ENCODE measurements at places on chromosomes 12 and 14.

- DNase-seq, result no peak
These were observed 190.0 kb upstream of the BMP4 start for GRCh38 chr14:54146601-54147000.

- no peak for DNase-seq
These were observed 435.8 kb downstream of the NRXN3 start for GRCh38 chr14:78605897-78606500.

GRCh38 chr12:65123435-65124063, 2.4 kb upstream of the WIF1 start:
- peak; percentile 8 for DNase-seq

DNA sequence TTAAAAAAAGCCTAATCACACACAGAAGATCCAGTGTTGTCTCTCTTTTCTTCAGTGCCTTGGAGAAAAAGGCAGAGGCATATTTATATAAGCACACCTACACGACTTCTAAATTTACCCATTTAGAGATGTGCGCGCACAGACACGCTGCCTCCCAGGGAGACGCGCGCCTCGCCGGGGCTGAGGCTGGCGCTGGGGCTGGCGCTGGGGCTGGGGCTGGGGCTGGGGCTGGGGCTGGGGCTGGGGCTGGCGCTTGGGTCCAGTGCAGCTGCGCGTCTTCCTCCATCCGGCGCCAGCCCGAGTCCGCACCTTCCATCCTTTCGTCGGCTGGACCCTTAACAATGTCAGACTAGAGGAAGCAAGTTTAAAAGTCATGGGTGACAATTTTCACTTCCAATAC, 118.4 kb upstream of the ARID2 start:
- no peak for DNase-seq

- no peak for DNase-seq
These were observed 2.4 kb upstream of the OR4K5 start for GRCh38 chr14:19917955-19918518.

GRCh38 chr12:58283553-58283952, 342.2 kb downstream of the ATP23 start:
- no peak for DNase-seq

- no peak for DNase-seq
These were observed 33.7 kb downstream of the PRKD1 start for GRCh38 chr14:29893989-29894388.

- no peak for DNase-seq
These were observed 136.9 kb downstream of the SCARB1 start for GRCh38 chr12:124726596-124727263.

- no peak for DNase-seq
These were observed 363.1 kb upstream of the STXBP6 start for GRCh38 chr14:25412998-25413397.

DNA sequence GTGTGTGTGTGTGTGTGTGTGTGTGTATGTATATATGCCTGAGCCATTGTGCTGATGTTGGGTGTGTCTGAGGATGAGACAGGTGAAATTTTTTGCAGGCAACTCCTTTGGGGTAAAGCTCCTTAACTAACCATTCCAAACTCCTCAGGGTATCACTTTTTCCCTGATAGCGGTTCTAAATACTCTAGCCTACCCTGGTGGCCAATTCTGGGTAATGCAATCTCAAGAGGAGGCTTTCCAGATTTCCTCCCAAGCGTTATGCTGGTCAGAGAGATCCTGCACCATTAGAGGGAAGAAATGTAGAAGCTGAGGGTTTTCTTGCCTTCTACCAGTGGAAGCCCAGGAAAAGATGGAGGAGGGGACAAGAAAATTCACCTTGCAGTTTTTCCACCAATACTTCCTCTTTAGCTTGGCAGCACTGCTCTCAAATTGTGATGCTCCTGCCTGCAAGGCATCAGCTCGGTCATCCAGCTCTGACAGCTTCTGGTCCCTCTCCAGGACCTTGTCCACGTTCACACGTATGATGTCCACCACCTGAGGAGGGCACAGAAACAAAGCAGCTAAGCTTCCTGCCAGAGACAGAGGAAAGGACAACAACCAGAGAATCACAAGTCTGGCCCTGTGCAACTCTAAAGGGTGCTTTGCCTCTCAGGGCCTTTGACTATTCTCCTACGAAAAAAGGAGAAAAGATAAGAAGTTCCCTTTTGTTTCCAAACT, 4.9 kb downstream of the VAMP1 start:
- DNase-seq, result peak; percentile 68

GRCh38 chr14:53946404-53947093, 10.1 kb downstream of the BMP4 start:
- DNase-seq, result no peak

- no peak for DNase-seq
These were observed 29.2 kb downstream of the DIP2B start for GRCh38 chr12:50533971-50534370.

DNA sequence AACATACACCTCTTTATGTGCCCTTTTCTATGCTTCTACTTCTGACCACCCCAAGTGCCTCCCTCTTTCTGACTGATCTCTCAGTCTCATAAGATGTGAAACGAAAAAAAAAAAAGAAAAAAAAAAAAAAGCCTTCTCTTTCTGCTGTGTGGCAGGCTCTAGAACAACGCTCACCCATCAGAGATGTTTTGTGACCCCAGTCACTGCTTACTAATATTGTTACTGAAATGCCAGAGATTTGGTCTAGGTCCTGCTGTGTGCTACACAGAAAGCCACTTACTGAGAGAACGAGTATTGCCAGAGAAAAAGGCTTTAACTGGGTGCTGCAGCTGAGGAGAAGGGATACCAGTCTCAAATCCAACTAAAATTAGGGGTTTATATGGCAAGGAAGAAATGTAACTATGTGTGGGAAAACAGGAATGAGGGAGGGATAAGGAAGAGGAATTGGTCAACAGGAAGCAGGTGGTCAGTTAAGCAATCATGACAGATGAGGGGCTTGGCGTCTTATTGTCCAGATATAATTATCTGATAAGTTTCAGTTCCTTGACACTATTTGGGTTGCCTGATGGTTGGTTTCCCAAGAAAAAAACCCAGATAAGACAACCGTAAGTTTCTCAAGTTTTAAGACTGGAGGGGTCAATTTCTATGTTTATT, 149.0 kb downstream of the NAV3 start:
- no peak for DNase-seq

GRCh38 chr14:77195766-77196165, 14.2 kb downstream of the TMEM63C start:
- no peak for DNase-seq

GRCh38 chr14:66114071-66114470, 372.1 kb upstream of the CCDC196 start:
- no peak for DNase-seq

- DNase-seq, result no peak
These were observed 96.4 kb downstream of the RIN3 start for GRCh38 chr14:92609955-92610354.

DNA sequence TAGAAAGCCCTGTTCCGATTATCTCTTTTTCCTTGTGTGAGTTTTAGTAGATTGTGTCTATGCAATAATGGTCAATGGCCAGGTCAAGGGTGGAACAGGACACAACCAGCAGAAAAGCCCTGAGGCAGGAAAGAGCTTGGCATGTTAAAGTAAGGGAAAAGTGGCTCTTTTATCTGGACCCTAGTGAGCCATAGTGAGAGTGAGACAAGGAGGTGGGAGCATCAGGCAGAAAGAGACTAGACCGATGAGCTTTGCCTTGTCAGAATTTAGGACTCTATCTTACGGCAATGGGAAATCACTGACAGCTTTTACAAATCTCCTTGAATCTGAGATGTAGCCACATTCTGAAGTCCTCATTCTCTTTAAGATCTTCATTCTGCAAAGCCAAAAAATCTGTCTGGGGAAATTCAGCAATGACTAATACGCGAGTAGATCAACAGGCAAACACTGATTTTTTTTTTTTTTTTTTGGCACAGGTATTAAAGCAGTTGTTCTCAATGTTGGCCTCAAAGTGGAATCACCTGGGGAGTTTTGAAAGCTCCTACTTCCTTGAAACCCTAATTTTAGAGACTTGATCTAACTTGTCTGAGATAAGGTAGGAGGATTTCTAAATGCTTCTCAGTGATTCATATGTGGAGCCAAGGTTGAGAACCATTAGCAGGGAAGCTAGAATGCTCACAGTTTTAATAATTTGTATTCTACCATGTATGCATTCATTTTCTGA, 33.9 kb downstream of the TMEM19 start:
- DNase-seq, result no peak

DNA sequence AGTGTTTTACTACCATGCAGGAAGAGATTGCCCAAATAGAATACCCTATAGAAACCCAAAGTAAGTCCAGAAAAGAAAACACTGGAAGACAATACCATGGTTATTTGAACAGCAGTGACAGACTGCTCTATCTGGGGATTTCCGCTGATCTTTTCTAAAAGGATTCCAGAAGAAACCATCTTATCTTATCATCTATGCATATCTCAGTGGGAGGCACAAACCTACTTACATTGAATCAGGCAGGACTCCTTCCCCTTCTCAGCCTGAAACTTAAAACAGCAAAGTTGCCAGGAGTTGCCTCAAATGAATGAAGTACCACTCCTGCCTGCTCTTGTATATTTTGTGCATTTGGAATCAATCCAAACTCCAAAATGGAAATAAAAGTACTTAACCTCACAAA, 56.7 kb upstream of the NR2C1 start:
- DNase-seq, result no peak

DNA sequence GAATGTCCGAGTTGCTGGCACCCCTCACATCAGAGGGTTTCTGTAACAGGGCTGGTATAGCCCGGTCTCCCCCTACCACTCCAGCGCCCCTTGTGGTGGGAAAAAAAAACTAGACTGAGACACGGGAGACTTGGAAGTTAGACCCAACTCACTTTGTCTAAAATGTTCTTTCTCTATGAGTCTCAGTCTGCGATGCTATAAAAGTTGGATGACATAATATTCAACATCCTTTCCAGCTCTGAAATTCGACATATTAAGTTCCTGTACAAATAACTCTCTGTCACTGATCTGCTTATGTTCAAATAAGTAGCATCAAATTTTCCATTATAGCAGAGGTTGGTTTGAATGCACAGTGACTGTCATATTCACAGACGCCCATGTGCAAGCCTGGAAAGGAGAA, 25.7 kb upstream of the TC2N start:
- peak; percentile 35 for DNase-seq

GRCh38 chr12:132389026-132389425, 59.6 kb upstream of the GALNT9 start:
- no peak for DNase-seq

DNA sequence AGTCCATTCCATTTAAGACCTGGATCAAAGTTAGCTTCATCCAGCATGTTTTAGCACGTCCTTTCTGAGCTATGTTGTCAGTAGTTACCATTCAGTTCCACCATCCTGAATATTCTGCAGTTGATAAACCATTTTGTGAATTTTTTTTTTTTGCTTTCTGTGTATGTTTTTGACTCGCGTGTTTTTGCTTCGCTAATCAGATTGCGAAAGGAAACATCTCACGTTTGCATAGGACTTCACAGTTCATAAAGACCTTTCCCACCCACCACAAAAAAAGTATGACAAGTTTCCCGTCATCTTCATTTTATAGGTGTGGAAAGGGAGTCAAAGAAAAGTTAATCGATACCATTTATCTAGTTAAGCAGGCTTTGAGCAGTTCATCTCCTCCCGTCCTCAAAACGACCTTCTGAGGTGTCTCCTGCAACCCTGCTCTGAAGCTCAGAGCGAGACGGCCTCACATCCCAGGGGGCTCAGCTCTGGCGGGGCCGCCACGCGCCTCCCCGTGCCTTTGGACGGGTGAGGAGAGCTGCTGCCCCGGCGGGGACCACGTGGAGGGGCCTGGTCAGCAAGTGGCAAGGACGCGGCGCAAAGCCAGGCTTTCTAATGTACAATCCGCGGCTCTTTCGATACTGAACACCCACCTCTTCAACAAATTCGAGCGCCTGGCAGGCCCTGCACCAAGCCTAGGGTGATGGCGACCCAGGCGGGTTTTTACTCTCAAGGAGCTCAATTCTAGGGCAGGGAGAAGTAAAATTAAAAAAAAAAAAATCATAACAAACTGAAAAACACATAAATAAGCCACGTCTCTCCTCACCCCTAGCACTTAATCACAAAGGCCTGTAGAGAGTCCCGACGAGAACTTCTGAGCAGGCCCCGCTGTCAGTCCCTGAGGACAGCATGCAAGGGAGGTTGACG, 988 bp upstream of the TMEM263 start:
- no peak for DNase-seq

DNA sequence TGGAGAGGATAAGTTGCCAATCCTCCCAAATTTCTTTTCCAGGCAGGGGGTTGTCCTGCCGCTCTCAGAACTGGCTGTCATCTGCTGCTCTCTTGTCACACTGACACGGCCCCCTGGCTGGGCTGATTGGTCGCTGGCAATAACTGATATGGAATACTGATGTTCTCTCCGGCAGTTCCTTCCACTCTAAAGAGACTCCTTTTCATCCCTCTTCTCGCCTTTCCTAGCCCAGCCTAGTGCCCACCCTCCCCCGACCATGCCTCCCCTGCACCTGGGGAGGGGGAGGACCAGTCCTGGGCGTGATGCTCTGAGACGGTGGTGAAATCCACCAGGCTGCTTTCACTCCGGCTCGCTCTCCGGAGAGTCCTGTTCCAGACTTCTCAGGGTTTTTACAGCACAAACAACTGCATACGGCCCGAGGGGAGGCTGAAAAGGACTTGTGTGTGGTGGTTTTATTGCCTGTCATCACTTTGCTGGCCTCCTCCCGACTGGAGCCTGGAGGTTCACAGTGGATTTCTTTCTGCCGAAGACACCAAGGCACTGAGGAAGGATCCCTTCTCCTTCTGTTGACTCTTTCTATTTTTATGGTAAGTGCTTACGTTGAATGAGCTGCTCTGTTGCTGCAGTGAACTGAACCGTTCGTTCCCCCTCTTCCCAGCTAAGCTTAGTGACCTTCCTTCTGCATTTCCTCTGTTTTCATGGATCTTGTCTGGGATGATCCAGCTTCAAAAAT, at the start of gene ANO4:
Gene ANO4 (plus strand): TSS at position 336 of the 733 bp plus-strand sequence. CDS start 107,010 bp downstream, outside the sequence.
- DNase-seq, result no peak

DNA sequence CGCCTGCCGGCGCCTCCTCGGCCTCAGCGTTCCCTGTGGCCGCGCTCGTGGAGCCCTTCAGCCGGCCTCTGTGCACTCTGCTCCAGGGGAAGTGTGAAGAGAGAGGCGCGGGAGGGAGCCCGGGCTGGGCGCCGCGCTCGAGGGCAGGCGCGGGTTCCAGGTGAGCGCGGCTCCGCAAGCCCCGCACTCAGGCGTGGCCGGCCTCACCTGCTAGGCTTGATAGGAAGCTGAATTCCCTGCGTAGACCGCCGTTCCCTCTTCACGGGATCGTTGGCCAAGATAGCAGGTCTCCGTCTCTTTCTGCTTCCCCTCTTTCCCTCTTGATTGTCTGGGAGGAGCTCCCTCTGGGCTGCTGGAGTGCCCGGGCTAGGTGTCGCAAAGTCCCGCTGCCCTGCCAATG, 89.7 kb downstream of the ASCL4 start:
- DNase-seq, result no peak

DNA sequence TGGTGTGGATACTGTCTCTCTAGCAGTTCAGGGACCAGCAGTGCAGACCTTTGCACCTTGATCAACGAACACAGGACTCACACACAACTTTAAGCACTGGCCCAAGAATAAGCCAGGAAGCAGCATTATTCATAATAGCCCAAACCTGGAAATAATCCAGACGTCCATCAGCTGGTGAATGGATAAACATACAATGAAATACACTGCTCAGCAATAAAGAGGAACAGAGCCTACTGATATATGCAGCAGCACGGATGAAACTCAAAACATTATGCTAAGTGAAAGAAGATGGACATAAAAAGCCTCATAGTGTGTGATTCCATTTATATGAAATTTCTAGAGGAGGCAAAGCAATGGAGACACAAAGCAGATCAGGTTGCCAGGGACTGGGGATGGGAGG, 303.9 kb upstream of the FKBP4 start:
- no peak for DNase-seq
